ENCODE measurements at places on chromosomes 11 and 22.

GRCh38 chr11:12862696-12863469 is 146.2 kb upstream of the RASSF10 start:
- no peak for DNase-seq

GRCh38 chr11:13767471-13767870 is 99.0 kb downstream of the FAR1 start:
- no peak for DNase-seq

- DNase-seq: no peak
Observed at GRCh38 chr22:43533156-43533530, 121.3 kb downstream of the MPPED1 start.

DNA sequence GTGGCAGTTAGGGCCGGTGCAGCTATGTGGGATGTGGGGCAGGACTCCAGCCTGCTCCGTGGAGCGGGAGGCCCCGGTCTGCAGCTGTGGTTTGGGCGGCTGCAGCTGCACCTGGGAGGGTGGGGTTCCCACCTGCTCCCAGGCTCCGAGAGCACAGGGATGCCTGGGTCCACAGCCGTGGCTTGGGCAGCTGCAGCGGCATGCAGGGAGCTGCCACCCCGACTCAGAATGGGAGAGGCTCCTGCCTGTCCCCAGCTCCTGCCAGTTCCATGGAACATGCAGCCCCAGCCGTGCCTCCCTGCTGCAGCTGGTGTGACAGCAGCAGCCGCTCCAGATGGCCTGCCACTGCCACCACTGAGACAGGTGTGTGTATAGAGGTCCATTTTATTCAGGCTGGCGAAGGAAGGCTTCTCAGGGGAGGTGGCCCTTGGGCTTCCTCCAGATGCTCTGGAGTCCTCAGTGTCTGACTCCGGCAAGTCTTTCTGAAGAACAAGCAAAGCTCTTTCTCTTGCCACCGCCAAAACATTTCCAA is 21.8 kb upstream of the UPK3A start:
- DNase-seq: no peak

All from NCI-H187 (cell line).